ENCODE measurements at places on chromosomes 3 and 15. TPM values are rescaled to one million over a fixed set of nuclear protein-coding genes. Genes with fewer than 3 reads are reported as not detected.

TRIM42 gene
- total RNA-seq = not detected

FETUB gene
- total RNA-seq = not detected

CHDH gene
- 17.9 TPM for total RNA-seq

LINGO1 gene
- total RNA-seq = 35.1 TPM

SEMA6D gene
- 10.6 TPM for total RNA-seq

P3H2 gene
- 5.3 TPM for total RNA-seq

ACAP2 gene
- total RNA-seq = 34.2 TPM

- peaks cover 13% of the 10 kb centered on the region for H3K4me1 ChIP-seq
- peak overlapping the region; percentile 92 for H3K27ac ChIP-seq
- no peak overlapping the region for H3K4me3 ChIP-seq
- no peak for DNase-seq
- peaks cover 12% of the 10 kb centered on the region for H3K27me3 ChIP-seq
Observed at GRCh38 chr3:196159526-196159925, 51.7 kb downstream of the ZDHHC19 start.

- no peaks in the 10 kb centered on the region for H3K36me3 ChIP-seq
- peaks cover 25% of the 10 kb centered on the region for H3K4me1 ChIP-seq
- H3K27me3 ChIP-seq = no peaks in the 10 kb centered on the region
Observed at GRCh38 chr3:25468866-25469319, 40.8 kb downstream of the RARB start.

- no peak overlapping the region for H3K27ac ChIP-seq
- DNase-seq = no peak
- no peak overlapping the region for H3K4me3 ChIP-seq
- H3K4me1 ChIP-seq = peaks cover 4% of the 10 kb centered on the region
- H3K27me3 ChIP-seq = peaks cover 17% of the 10 kb centered on the region
- no peaks in the 10 kb centered on the region for H3K36me3 ChIP-seq
Observed at GRCh38 chr15:37758412-37758811, 176.0 kb upstream of the TMCO5A start.

DNA sequence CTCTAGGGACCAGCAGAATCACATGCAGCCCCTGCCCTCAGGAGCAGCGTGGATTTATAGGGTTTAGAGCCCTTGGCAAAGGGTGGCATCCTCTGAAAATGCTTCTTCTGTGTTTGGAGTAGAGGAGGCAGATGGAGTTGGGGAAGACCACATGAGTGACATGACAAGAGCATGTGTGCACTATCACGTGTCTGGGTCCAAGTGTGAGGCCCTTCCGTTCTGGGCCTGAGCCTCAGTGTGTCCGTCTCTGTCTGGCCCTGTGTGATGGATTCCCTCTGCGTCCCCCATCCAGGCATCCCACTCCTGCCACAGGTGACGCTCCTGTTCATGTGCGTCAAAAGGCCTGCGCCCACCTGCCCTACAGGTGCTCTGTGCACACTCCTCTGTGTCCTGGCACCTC lies 30.1 kb downstream of the FGD5 start:
- no peaks in the 10 kb centered on the region for H3K36me3 ChIP-seq
- no peak for DNase-seq
- no peak overlapping the region for H3K27ac ChIP-seq
- peaks cover 2% of the 10 kb centered on the region for H3K4me1 ChIP-seq
- H3K4me3 ChIP-seq = no peak overlapping the region

DNA sequence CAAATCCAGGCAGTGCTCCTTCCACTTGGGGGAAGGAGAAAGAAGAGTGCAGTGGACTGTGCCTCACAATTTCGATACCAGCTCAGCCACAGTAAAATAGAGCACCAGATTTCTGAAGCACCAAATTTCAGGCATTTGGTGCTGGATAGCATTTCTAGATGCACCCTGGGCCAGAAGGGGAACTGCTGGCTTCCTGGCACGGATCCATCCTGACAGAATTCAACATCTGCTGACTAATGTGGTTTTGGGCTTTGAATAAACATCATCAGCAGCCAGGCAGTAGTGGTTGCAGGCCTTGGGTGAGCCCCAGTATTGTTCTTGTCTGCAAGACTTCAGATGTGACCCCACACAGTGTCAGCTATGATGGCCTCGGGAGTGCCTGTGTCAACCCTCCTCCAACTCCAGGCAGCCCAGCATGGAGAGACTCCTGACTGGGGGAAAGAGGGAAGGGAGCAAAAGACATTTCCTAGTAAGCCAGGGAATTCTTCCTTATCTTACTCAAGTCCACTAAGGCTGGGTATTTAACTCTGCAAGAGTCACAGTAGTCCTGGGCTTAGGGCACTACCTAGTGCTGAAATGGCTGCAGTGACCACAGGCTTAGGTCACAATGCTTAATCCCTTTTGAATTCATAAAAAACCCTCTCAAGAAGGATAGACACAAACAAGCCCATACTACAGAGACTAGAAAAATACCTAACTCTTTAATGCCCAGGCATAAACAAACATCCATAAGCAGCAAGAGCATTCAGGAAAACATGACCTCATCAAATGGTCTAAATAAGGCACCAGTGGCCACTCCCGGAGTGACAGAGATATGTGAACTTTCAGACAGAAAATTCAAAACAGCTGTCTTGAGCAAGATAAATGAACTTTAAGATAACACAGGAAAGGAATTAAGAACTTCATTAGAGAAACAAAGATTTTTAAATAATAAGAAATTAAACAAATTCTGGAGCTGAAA lies 74.7 kb downstream of the SPATA16 start:
- no peak for DNase-seq
- H3K27ac ChIP-seq = no peak overlapping the region
- peaks cover 5% of the 10 kb centered on the region for H3K36me3 ChIP-seq
- H3K4me3 ChIP-seq = no peak overlapping the region
- H3K4me1 ChIP-seq = no peaks in the 10 kb centered on the region

GRCh38 chr3:190375246-190375645 lies 12.7 kb upstream of the CLDN16 start:
- DNase-seq = no peak
- H3K4me1 ChIP-seq = peaks cover 20% of the 10 kb centered on the region
- H3K27me3 ChIP-seq = no peaks in the 10 kb centered on the region
- no peak overlapping the region for H3K4me3 ChIP-seq
- H3K27ac ChIP-seq = no peak overlapping the region

- H3K27ac ChIP-seq = no peak overlapping the region
- no peaks in the 10 kb centered on the region for H3K36me3 ChIP-seq
- no peak for DNase-seq
- H3K4me1 ChIP-seq = peaks cover 2% of the 10 kb centered on the region
- peaks cover 54% of the 10 kb centered on the region for H3K27me3 ChIP-seq
Observed at GRCh38 chr3:184277366-184277765, 1.5 kb downstream of the ECE2 start.

DNA sequence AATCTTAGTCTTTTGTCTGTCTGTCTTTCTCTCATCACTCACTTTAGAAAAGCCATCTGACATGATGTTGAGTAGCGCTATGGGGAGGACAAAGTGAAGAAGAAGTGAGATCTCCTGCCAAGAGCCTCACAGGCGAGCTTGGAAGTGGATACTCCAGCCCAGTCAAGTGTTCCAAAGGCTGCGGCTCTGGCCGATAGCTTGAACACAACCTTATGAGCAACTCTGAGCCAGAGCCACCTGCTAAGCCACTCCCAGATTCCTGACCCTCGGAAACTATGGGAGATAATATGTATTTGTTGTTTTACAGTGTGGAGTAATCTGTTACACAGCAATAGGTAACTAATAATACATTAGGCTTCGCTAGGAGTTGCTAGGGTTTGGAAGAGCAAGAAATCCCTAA lies 76.2 kb downstream of the MB21D2 start:
- H3K27me3 ChIP-seq = no peaks in the 10 kb centered on the region
- H3K27ac ChIP-seq = peak overlapping the region; percentile 39
- no peak overlapping the region for H3K4me3 ChIP-seq
- peaks cover 26% of the 10 kb centered on the region for H3K4me1 ChIP-seq
- H3K36me3 ChIP-seq = no peaks in the 10 kb centered on the region

DNA sequence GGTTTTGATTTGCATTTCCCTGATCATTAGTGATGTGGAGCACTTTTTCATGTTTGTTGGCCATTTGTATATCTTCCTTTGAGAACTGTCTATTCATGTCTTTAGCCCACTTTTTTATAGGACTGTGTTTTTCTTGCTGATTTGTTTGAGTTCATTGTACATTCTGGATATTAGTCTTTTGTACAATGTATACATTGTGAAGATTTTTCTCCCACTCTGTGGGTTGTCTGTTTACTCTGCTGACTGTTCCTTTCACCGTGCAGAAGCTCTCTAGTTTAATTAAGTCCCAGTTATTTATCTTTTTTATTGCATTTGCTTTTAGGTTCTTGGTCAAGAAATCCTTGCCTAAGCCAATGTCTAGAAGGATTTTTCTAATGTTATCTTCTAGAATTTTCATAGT lies 91.1 kb upstream of the ATP11B start:
- no peak overlapping the region for H3K4me3 ChIP-seq
- H3K36me3 ChIP-seq = peaks cover 1% of the 10 kb centered on the region
- H3K4me1 ChIP-seq = peaks cover 11% of the 10 kb centered on the region

GRCh38 chr3:56076746-56077145 lies 391.5 kb downstream of the ERC2 start:
- no peaks in the 10 kb centered on the region for H3K27me3 ChIP-seq
- H3K36me3 ChIP-seq = no peaks in the 10 kb centered on the region
- H3K4me1 ChIP-seq = peaks cover 11% of the 10 kb centered on the region
- no peak for DNase-seq
- no peak overlapping the region for H3K4me3 ChIP-seq

- H3K4me1 ChIP-seq = peaks cover 2% of the 10 kb centered on the region
- H3K36me3 ChIP-seq = peaks cover 4% of the 10 kb centered on the region
- H3K4me3 ChIP-seq = no peak overlapping the region
- no peaks in the 10 kb centered on the region for H3K27me3 ChIP-seq
Observed at GRCh38 chr3:45659661-45660566, 29.3 kb upstream of the SACM1L start.

- DNase-seq = no peak
- no peaks in the 10 kb centered on the region for H3K4me1 ChIP-seq
- no peaks in the 10 kb centered on the region for H3K27me3 ChIP-seq
- H3K27ac ChIP-seq = no peak overlapping the region
Observed at GRCh38 chr3:77933926-77934325, 894.0 kb downstream of the ROBO2 start.

DNA sequence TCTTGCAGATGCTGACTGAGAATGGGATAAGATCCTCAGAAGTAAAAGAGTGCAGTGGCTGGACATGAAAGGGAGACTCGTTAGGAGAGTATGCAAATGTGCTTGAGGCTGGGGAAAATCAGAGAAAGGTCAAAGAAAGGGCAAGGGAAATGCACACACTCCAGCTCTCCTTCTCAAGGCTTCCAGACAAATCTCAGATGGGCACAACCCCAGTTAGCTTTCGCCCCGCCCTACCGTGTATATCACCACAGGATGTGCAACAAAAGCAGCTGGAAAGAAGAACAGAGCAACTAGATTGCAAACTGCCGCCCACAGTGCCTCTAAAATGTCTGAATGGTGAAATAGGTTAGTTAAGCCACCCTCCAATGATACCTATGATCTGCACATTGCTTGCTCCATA lies 63.9 kb downstream of the CERS3 start:
- H3K27ac ChIP-seq = no peak overlapping the region
- DNase-seq = no peak
- H3K4me1 ChIP-seq = peaks cover 15% of the 10 kb centered on the region

GRCh38 chr3:18222686-18223085 lies 202.5 kb downstream of the SATB1 start:
- no peak overlapping the region for H3K4me3 ChIP-seq
- no peak overlapping the region for H3K27ac ChIP-seq
- H3K36me3 ChIP-seq = no peaks in the 10 kb centered on the region

- no peaks in the 10 kb centered on the region for H3K36me3 ChIP-seq
- no peak overlapping the region for H3K4me3 ChIP-seq
- H3K27me3 ChIP-seq = no peaks in the 10 kb centered on the region
- no peak for DNase-seq
- H3K27ac ChIP-seq = no peak overlapping the region
Observed at GRCh38 chr3:52774066-52774713, 3.2 kb upstream of the ITIH1 start.

DNA sequence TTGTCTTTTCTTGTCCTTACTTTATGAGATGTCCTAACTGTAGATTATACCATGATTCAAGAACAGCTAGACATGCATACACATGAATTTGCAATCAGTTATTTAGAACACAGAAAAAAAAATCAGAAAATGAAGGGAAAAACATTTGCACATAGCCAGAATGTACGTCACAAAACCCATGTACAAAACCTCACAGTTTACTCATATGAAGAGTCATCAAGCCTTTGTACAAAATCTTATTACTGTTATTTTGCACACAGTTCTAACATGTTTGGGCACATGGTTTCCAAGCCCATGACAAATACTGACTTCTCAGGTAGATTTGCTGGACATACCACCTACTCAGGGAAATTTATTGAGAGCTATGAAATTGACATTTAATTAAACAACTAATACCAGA lies 48.2 kb downstream of the MAP3K13 start:
- no peak for DNase-seq
- no peaks in the 10 kb centered on the region for H3K27me3 ChIP-seq
- no peak overlapping the region for H3K27ac ChIP-seq
- H3K36me3 ChIP-seq = no peaks in the 10 kb centered on the region

- H3K27me3 ChIP-seq = peaks cover 10% of the 10 kb centered on the region
- H3K36me3 ChIP-seq = no peaks in the 10 kb centered on the region
- H3K27ac ChIP-seq = peak overlapping the region; percentile 47
- DNase-seq = no peak
- H3K4me3 ChIP-seq = no peak overlapping the region
- H3K4me1 ChIP-seq = peaks cover 18% of the 10 kb centered on the region
Observed at GRCh38 chr3:45060165-45060892, 34.2 kb downstream of the CLEC3B start.

GRCh38 chr15:77025941-77026411 lies 31.1 kb downstream of the PSTPIP1 start:
- no peaks in the 10 kb centered on the region for H3K4me1 ChIP-seq
- no peaks in the 10 kb centered on the region for H3K36me3 ChIP-seq
- H3K27me3 ChIP-seq = peaks cover 34% of the 10 kb centered on the region
- H3K4me3 ChIP-seq = no peak overlapping the region
- H3K27ac ChIP-seq = no peak overlapping the region
- no peak for DNase-seq

- no peaks in the 10 kb centered on the region for H3K36me3 ChIP-seq
- H3K27me3 ChIP-seq = peaks cover 4% of the 10 kb centered on the region
- H3K4me1 ChIP-seq = peaks cover 19% of the 10 kb centered on the region
- H3K27ac ChIP-seq = peak overlapping the region; percentile 97
- H3K4me3 ChIP-seq = peak overlapping the region; percentile 91
Observed at GRCh38 chr15:41971895-41972252, 483 bp downstream of the EHD4 start.

- H3K4me1 ChIP-seq = peaks cover 1% of the 10 kb centered on the region
- H3K27ac ChIP-seq = no peak overlapping the region
- H3K36me3 ChIP-seq = no peaks in the 10 kb centered on the region
- no peak for DNase-seq
- no peak overlapping the region for H3K4me3 ChIP-seq
- H3K27me3 ChIP-seq = peaks cover 3% of the 10 kb centered on the region
Observed at GRCh38 chr3:40186508-40186907, 123.0 kb upstream of the EIF1B start.
